D721Med (cell line): ENCODE measurements at places on chromosomes 2 and 18.

DNA sequence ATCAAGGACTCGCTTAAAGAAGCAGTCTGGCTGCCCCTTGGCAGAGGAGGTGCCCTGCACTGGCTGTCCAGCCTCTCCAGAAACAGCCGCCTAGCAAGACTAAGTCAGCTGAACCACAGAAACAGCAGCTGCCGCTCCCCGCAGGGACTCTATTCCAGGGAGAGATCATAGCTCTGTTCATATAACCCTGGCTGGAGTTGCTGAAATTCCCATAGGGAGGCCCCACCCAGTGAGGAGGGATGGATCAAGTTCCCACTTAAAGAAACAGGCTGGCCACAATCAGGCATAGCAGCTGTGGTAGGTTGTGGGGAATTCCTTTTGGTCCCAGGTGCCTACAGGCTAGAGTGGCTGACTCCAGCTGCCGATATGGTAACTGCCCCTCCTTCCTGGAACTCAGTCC is 74.2 kb upstream of the MC4R start:
- no peak for DNase-seq

GRCh38 chr2:10668402-10669012 is 21.3 kb downstream of the NOL10 start:
- DNase-seq, result no peak

GRCh38 chr18:11857177-11857887 is 6.1 kb downstream of the CHMP1B start:
- DNase-seq, result no peak

DNA sequence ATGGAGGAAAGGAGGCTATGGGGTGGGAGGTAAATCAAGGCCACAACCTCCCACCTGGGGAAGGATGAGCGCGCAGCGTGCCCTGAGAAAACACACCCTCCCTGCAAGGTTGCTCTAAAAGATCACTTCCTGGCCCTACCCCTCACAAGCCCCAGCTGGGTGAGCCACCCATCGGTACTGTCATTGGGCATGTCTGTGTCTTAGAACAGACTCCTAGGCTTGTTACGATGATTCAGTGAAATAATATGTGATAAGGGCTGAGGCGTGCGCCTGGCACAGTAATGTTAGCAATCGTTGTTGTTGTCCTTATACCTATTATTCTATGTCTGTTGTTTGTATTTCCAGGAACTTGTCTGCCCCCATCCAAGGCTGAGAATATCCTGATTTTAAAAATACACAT is 175.1 kb downstream of the ZFP36L2 start:
- DNase-seq, result no peak

DNA sequence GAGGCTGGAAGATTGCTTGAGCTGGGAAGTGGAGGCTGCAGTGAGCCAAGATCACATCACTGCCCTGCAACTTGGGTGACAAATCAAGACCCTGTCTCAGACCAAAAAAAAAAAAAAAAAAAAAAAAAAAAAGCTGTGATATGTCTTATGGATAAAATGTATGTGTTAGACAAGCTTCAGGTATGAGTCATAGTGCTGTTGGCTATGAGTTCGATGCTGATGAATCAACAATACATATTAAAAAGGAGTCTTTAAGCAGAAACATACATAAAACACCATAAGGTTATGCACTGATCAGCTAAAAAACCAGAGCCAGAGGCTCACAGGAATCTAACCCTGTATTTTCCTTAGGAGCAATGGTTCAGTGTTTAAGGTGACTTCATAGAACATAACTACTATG is 332.3 kb downstream of the NCKAP5 start:
- DNase-seq, result no peak

GRCh38 chr2:73970850-73971471 is 13.7 kb upstream of the TET3 start:
- no peak for DNase-seq
